ENCODE measurements at places on chromosomes 7 and 10.
A peak's percentile ranks its signal among the peaks of the same experiment; 100 is the strongest.

- no peak for DNase-seq
Measured at GRCh38 chr7:96598421-96598820, 111.2 kb downstream of the SEM1 start.

GRCh38 chr10:29479981-29480954 is 154.5 kb downstream of the SVIL start:
- DNase-seq = no peak

DNA sequence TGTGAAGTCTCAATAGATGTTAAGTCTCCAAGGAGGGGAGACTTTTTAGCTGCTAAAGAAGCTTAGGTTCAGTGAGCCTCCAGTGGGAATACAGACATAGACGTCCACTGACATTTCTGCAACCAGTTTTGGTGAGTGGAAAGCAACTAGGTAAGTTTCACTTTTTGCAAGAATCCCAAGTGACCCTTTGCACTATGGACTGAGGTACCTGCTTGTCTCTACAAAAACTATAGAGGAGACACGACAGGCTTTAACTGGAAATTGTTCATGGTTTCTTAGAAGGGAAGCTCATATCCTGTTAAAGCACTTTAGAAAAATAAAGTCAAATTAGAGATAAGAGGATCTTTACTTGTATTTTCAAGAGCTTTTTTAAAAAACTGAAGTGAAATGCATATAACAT is 38.6 kb downstream of the GBF1 start:
- DNase-seq = no peak

DNA sequence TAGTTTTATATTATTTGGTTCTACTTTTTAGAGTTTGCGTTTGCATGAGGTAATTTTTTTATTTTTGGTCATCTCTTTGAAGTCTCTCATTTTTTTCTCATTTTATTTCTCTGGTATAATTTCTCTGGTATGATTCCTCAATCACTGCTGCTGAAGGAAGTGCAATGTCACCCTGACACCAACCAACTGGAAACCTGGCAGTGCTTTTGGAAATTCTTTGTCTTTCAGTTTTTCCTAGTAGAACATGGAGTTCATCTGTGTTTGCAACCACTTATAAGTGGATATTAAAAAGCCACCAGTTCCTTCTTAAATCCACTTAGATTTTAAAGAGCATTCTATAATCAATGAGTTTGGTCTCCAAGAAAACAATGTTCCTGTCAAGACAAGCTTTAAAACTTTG is 291.8 kb downstream of the PRKG1 start:
- no peak for DNase-seq

DNA sequence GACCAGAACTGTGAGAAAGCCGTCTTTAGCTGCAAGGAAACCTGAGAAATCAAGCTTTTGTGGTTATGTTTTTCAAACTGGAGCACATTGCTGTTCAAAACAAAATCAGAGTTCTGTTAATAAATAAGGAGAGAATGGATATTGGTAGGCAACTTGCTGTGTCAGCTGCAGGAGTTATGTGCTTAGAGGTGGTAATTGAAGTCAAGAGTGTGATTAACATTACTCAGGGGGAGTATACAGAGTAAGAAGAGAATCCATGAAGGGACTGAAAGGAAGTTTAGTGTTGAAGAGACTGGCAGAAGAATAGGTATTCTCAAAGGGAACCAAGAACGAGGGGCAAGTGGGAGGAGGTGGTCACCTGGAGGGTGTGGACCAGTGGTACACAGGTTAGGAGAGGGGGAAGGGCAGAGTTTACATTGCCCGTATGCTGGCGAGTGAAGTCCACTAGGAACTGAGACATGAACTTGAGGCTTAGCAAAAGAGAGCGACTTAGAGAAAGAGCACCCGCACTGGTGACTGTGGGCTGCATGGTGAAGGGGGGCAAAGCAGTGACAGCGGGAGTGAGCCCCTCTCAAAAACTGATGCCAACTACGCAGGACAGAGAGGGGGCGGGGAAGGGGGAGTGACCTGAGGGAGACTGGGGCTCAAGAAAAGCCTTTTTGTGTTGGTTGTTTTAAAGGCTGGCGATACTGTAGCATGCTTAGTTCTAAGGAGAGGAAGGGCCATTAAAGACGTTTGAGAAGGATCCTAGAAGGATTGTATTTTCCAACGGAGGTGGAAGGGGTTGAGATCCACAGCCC is 80.0 kb downstream of the SDK1 start:
- DNase-seq = no peak

DNA sequence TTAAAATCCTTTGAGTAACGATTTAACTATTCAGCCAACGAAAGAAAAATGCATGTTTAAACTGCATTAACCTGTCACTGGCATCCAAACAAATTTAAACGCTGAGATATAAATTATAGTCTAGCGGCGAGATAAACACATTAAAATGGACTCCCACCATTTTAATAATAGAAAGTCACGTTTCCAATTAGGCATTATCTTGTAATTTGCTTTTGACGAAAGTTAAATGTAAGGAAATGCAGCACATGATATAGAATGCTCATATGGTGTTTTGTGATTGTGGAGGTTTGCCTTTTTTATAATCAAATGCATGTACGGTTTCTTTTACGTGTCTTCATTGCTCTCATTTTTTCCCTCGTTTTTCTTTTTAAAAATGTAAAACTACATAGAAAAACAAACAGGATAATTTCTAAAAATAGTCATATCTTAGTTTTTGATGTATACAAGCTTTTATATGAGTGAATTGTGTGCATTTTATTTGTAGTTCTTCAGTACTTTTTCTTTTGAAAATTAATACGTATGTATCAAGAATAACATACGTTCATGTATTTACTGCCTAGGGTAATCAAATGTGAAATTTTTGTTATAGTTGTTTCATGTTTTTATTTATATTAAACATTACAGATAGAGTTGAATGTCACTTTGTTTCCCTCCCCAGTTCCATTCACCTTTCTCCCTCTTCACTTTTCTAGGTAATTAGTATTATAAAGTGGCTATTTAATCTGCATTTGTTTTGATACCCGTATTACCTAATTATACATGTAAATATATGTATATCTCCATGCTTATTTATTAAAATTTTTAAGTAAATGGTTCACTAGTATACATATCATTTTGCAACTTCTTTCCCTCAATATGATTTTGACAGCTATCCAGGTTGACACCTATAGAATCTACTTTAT is 1.1 kb upstream of the KLF14 start:
- DNase-seq = peak; percentile 39

DNA sequence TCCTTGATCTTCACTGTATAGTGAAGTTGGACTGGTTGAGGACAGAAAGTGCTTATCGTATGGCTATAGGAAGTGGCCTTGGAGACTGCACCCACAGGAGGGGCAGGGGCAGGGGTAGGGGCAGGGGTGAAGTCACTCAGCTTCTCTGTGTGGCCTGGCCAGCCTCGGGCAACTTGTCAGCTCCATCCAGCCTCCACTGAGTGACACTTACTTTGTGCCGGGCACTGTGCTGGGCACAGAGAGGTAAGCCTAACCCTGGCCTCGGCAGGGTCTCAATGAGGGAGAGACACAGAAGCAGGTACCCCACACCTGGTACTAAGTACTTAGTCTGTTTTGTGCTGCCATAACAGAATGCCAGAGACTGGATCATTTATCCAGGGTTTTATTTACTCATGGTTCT is 99.3 kb upstream of the CTBP2 start:
- DNase-seq = no peak

DNA sequence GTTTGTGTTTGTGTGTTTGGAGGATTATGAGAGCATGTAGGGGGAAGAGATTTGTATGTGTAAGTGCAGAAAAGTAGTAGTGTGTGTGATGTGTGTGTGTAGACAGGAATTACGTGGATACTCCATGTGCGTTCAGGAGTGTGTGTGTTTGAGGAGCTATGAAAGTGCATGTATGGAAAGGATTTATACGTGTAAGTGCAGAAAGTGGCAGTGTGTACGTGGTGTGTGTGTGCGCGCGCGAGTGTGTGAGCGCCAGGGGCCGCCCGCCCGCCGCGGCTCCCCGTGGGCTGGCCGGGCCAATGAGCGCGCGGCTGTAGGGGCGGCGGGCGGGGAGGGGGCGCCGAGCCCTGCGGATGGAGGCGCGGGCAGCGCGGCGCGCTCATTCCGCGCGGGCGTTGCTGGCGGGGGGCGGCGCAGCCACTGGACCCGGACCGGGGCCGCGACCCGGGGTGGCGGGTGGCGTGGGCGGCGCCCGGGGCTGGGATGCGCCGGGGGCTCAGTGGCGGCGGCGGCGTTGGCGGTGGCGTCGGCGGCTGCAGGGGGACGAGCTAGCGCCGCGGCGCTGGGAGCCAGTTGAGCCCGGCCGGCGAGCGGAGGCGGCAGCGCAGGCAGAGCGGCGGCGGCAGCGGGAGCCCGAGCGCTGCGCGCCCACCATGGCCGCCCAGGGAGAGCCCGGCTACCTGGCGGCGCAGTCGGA is at the start of gene BICC1:
BICC1 (plus strand) TSS at position 382 of the 697 bp plus-strand sequence; CDS start at position 654, 272 bp downstream.
- peak; percentile 63 for DNase-seq

DNA sequence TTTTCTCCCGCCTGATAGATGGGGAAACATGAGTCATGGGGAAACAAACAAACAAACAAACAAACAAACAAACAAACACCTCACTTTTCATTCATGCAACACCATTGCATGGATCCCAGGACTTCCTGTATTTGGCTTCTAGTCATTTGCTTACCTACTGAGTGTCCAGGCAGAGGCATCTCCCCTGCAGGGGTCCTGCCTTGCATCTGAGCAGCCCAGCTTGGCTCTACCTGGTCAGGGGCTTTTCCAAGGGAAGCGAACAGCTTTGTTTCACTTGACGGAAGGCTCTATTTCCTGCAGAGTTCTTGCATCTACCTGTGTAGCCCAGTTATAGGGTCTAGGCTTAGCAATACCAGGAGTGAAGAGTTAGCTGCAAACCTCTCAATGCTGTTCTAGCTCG is 374.2 kb downstream of the GATA3 start:
- no peak for DNase-seq

- DNase-seq = no peak
Measured at GRCh38 chr10:73823391-73823790, 12.0 kb upstream of the NDST2 start.

DNA sequence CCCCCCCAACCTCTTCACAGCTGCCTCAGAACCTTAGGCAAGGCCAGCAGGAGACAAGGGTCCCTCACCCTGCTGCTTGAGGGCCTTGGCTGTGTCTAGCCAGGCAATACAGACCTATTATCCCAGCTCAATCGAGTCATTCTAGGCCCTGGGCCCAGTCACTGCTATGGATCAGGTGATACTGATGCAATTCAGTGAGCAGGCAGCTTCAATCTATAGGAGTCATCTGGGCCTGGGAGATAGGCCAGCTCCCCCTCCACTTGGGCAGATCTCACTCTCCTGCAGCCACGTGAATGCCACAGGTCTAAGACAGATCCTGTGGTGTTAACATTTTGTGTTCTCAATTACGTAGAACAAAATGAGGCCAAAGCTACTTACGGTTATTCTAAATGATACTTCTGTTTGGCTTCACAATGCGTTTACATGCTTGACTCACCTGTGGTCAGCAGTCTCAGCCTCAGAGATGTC is 68.0 kb upstream of the LRRC4 start:
- DNase-seq = no peak

DNA sequence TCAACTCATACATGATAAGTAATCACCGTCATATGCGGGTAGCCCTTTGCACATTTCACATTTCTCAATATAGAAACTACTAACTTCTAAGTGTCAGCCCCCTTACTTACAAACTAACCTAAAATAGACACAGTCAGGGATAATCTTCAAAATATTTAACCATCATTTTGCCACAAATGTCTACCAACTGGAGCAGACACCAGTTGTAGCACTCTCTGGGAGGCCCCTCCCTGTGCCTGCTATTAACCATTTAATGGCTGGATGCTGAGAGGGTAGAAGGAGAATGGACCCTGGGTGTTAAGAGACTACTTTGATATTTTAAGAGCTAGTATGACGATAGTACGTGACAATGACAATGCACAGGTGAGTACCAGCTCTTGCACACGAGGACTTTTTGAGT is 116.4 kb downstream of the SORBS1 start:
- DNase-seq = no peak

DNA sequence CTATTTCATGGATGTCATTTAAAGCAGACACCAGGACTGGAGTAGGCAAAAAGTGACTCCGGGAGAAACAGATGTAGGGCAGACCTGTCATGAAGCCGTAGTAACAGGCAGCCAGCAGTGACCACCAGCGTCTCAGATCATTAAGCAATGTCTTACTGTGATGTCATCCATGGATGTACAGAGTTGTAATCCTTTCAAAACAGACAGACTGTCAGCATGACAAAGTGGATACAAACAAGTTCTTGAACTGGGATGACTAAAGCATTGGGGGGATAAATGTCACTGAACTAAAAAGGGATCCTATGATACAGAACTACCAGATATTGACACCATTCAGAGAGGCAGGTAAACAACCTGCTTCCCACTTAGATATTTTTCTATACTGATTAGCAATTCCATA is 675.5 kb downstream of the PARD3 start:
- no peak for DNase-seq

DNA sequence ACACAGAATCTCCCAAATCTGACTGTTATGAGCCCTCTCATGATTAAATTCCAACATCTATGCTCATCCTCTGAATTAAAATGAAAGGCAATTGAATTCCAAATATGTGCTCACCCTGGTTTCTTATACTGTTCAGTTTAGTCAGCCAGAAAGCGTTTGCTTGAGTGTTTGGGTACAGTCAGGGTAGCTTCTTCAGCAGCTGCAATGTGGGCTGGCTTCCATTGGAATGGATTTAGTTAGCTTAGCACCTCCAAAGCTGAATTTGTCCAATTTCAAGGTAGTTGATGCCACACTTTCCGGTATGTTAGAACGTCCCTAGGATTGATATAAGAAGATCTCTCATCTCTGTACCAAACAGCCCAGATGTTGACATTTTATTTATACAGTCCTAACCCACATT is 9.3 kb downstream of the KLHL7 start:
- no peak for DNase-seq

DNA sequence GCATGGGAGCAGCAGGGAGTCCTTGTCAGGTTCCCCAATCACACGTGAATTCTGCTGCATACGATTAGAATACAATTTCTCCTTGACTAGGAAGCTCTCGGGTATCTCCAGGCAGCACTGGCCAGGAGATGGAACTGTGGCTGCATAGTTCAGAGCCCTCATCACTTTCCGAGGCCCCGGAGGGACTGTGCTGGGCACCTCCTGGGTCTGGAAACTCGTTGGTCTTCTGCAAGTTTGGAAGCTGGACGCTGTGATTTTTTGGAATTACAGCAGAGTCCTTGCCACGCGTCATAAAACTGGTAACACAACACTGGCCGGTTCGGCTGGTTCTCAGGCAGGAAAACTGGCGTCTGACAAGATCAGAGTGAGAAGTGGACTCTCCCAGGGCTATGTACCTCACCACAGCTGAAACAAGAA is 216.1 kb downstream of the CCDC3 start:
- DNase-seq = peak; percentile 51

GRCh38 chr7:69764147-69764546 is 165.9 kb downstream of the AUTS2 start:
- DNase-seq = no peak
